ENCODE measurements at places on chromosomes 7 and 10.

- DNase-seq = no peak
Observed at GRCh38 chr7:115043605-115044004, 121.7 kb downstream of the MDFIC start.

GRCh38 chr7:33107136-33108066, 1.8 kb downstream of the RP9 start:
- DNase-seq = peak; percentile 22

DNA sequence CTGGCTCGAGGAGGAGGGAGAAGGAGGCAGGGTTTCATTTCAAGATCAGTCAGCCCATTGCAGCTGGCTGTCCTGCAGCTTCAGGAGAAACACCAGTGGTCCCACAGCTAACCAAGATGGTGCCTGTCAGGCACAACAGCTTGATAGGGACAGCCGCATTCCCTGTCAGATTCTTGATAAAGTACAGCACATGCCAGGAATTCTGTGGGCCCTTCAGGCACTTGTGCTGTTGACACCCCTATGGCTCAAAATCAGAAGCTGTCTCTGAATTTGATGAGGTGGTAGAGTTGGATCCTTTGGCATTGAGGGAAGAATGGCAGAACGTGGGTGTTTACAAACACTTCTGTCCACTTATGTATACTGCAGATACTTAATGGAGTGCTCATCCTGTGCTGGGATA, 354.3 kb downstream of the KCNMA1 start:
- DNase-seq = no peak

- no peak for DNase-seq
Observed at GRCh38 chr10:62000037-62000603, 98.6 kb downstream of the ARID5B start.

GRCh38 chr10:99758211-99758891, 24.1 kb upstream of the ABCC2 start:
- DNase-seq = peak; percentile 51

- DNase-seq = no peak
Observed at GRCh38 chr10:11489591-11489990, 121.9 kb downstream of the USP6NL start.

DNA sequence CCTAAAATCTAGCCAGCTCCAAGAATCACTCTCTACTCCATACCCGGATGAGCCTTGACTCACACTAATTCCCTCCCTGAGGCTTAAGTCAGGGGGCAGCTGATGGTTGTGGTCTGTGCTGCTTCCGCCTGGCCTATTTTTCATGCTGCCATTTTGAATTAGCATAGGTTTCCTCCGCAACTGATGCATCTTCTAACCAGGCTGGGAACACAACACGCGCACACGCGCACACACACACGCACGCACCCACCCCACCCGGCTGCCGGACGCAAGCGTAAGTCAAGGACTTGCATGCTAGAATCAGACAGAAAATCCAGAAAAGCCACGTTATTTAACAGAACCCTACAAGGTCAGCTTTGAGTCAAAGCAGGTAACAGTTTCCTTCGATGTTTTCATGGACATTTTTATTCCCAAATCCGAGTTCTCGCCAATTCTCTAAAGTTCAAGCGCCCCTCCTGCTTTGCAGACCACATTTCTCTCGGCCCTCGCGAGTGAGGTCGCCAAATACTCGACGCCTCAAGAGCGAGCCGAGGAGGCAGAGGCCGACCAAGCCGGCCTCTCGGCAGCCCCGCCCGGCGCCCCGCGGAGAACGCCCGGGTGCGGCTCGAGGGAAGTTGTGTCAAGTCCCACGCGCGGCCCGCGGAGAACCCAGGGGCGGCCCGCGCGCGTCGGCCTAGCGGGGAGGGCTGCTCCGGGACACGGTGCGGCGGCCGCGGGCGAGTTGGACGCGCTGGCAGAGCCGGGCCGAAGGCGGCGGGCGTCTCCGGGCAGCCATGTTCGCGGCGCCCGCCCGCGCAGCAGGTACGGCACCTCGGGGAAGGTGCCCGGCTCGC, 961 bp downstream of the SCRN1 start:
- DNase-seq = peak; percentile 69

DNA sequence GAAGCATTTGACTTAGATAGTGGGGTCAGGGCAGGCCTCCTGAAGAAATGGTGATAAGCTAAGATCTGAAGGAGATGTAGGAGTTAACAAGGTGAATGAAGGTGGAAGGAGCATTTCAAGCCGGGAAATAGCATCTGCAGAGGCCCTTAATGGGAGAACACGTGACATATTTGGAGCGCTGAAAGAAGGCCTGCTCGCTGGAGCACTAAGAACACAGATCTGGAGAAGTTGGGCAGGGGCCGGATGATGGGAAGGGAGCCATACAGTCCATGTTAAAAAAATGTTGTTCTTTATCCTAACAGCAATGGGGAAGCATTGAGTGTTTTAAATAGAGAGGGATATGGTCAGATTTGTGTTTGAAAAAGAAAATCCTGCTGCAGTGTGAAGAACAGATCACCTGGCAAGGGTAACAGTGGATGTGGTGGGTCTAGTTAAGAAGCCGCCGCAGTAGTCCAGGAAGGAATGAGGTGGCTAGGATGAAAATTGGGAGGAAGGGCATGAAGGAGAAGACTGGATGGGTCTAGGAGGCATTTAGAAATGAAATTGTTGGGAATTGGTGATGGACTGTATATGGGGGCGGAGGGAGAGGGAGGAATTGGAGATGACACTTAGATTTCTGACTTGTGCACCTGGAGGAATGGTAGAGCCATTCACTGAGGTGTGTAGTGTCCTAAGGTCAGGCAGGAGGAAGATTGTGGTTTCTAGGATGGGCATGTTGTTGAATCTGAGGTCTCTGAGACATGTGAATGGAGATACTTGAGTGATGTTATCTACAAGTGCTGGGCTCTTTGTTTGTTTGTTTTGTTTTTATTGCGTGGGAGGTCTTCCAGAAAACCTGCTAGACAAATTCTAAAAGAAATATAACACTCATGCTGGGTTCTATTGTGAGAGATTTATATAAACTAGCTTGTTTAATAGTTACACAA, 58.4 kb downstream of the MET start:
- no peak for DNase-seq

DNA sequence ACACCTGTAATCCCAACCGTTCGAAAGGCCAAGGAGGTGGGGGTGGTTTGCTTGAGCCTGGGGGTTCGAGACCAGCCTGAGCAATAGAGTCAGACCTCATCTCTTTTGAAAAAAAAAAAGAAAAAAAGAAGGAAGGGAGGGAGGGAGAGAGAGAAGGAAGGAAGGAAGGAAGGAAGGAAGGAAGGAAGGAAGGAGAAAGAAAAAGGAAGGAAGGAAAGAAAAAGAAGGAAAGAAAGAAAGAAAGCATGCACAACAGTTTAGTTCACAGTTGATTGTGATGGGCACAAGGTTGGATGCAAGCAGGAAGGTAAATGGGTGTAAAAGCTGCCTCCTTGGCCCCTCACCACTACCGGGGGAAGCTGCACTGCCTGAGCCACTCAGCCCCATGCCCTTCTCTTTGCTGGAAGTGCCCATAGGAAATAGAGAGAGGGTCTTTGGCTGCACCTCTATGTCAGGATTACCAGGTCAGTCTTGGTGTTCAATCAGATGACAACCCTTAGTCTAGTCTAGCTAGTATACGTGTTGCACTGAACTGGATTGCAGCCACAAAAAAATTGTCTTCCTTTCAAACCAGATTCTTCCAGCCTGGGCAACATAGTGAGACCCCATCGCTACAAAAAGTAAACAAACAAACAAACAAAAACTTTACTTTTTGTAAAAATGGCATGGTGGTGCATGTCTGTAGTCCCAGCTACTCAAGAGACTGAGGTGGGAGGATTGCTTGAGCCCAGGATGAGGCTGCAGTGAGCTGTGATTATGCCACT, 20.0 kb downstream of the MAP3K8 start:
- no peak for DNase-seq

GRCh38 chr7:51369746-51370145, 53.1 kb upstream of the COBL start:
- DNase-seq = no peak

DNA sequence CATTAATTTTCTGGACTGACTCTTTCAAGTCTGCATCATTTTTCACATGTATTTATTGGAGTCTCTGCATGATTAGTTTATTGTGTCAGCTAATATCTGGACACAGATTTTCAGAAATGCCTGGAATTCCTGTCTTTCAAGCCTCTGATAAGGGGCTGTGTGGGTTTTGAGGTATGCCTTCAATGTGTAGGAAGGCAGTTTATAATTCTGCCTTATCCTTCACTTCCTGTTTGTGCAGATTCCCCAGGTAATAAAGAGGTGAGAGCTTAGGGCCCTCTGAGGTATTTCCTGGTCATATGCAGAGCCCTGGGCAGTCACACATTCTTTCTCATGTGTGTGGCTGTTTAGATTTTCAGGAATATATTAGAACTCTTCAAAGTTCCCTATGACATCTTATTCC, 79.4 kb upstream of the PRKCQ start:
- no peak for DNase-seq

- no peak for DNase-seq
Observed at GRCh38 chr7:51901489-51901840, 584.9 kb upstream of the COBL start.

- DNase-seq = no peak
Observed at GRCh38 chr7:71334541-71334940, 202.6 kb downstream of the GALNT17 start.

DNA sequence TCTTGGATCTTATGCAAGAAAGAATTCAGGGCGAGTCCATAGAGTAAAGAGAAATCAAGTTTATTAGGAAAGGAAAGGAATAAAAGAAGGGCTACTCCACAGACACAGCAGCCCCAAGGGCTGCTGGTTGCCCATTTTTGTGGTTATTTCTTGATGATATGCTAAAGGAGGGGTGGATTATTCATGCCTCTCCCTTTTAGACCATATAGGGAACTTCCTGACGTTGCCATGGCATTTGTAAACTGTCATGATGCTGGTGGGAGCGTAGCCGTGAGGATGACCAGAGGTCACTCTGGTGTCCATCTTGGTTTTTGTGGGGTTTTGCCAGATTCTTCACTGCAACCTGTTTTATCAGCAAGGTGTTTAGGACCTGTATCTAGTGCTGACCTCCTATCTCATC, 115.4 kb upstream of the CARD11 start:
- no peak for DNase-seq

- no peak for DNase-seq
Observed at GRCh38 chr10:21950566-21950965, 53.0 kb downstream of the DNAJC1 start.

- peak; percentile 27 for DNase-seq
Observed at GRCh38 chr10:13560597-13560996, 26.2 kb upstream of the PRPF18 start.

GRCh38 chr7:90629297-90629918, 33.3 kb downstream of the CDK14 start:
- DNase-seq = peak; percentile 52

DNA sequence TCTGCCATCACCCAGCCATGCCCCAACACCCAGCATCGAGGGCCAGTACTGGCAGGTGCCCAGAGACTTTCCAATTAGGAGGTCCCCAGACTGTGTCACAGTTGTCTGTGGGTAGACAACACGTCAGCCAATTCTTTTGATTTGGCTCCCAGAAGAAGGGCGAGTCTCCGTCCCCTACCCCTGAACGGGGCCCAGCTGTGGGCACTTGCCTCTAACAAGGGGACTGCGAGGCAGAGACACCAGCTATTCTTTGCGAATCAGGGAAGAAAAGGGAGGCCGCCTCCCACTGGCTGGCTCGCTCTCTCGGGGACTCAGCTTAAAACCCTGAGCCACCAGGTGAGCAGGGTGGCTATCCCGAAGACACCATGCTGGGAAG, 167.3 kb downstream of the USP6NL start:
- no peak for DNase-seq

- DNase-seq = no peak
Observed at GRCh38 chr7:113094517-113095249, 8.1 kb upstream of the GPR85 start.

DNA sequence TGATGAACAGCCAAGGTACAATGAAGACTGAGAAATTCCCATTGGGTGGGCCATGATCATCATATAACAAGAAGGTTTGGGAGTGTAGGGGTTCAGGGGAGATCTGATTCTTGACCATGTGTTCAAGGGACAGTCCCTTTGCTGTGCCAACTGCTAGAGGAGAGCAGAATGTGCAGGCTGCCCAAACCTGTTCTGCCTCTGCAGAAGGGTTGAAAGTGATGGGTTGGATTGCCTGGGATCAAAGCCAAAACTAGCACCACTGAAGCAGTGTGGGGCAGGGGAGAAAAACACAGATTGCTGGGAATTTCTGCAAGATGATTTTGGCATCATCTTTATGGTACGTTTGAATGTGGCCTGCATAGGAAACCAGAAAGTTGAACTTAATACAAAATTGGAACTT, 303.9 kb downstream of the OTUD1 start:
- no peak for DNase-seq

- DNase-seq = no peak
Observed at GRCh38 chr7:19117870-19118608, 603 bp upstream of the TWIST1 start.

DNA sequence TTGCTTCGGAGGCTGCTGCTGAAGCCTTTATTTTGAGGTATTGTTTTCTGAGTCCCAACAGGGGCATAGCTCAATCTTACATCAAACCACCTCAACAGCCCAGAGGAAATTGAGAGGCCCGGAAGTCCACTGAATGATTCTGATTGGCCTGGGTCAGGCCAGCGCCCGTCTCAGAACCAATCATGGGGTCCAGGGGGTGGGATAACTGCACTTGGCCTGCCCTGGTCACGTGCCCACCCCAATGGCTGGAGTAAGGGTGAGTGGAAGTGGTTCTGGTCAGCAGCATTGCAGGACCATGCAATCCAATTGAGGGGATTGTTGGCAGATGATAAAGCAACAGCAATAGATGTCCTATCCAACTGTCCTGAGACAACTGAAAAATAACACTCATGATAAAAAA, 190.6 kb downstream of the HERPUD2 start:
- DNase-seq = no peak

- no peak for DNase-seq
Observed at GRCh38 chr7:85686401-85687181, 499.7 kb upstream of the SEMA3D start.

DNA sequence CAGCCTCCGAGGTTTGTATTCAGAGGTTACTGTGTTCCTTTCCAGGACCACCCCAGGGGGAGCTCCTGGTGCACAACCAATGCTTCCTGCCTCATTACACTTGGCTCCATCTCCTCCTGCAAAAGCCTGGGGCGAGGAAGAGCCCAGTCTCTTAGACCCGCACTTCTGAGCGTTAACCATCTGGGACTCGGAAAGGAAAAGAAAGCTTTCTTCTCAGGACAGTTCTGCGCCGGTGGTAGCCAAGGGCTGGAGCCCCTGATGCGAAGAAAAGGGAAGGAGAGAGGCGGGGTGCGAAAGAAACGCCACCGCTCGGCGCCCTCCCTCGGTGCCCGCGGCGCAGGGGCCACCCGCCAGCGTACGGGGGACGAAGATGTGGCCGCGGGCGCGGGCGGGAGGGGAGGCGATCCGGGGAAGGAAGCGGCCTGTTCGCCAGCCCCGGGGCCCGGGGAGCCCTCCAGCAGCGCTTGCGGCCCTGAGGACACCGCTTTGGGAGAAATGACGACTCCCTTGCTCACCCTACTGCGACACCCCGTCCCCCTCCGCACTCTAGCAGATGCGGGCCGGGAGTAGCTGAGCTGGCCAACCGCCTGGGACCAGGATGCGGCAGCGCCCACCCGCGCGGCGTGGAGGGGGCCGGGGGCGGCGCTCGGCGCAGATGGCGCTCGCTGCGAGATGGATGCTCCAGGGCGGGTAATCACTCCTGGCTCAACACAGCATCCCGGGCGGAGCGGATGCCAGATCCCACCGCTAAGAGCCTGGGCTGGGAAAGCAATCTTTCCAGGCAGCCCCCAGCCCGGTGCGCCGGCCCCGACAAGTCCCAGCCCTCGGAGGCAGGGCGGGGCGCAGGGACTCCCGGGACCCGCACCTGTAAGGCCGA, 1.3 kb downstream of the NRCAM start:
- DNase-seq = peak; percentile 27
